ENCODE measurements at places on chromosomes 5 and 9.
A peak's percentile ranks its signal among the peaks of the same experiment; 100 is the strongest.

DNA sequence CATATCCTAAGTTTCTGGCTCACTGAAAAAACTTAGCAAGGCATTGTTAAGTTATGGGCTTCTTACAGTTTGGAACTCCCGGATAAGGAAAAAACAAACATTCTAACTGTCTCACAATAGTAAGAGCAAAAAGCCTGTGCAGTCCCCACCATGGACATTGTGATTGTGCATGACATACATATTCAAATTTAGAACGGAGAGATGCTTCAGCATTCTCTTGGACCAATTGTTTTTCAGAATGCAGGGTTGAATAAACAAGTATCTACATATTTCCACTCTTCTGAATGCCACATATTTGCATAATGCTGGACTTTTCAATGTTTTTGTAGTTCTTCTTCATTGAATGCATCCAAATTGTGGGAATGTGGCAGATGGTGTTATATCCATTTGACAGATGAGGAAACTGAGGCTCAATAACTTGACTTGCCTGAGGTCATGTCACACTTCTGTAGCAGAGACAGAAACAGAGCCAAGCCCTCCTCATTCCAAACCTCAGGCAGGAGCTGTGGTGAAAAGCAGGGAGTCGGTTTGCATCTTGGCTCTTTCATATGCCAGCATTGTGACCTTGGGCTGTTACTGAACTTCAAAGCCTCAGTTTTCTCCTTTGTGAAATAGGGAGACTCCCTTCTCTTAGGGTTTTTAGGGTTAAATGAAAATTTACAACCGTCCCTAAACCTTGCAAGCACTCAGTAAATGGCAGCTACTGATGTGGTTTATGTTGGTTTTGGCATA is 95.1 kb downstream of the IQGAP2 start:
- DNase-seq: no peak

- DNase-seq: no peak
These were observed 70.7 kb downstream of the SUSD1 start for GRCh38 chr9:112104401-112104800.

- no peak for DNase-seq
These were observed 192.4 kb downstream of the SEMA6A start for GRCh38 chr5:116382032-116382873.

- no peak for DNase-seq
These were observed 10.7 kb upstream of the CORO2A start for GRCh38 chr9:98203153-98203552.

DNA sequence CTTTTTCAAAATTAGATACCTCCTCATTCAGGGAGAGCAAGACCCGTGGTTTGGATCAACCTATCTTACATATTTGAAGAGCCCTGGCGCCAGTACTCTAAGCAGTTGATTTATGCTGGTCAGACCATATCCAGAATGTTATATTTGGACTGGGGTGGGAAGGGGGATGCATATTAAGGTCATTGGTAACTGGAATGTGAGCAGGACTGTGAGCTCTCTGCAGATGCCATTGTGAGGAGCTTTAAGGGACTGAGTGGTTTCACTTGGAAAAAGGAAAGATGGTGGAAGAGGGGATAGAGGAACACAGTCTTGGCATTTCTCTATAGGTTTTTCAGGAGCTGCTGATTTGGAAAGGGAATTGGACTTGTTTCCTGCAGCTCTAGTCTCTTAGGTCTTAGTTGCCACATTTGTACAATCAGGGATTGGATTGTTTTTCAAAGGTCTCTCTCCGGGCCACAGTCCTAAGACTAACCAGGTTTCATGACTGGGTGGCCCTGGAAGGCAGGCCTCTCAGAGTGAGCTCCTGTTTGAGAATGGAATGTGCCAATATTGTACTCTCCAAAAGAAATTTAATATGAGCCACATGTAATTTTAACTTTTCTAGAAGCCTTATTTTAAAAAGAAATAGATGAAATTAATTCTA is 25.8 kb upstream of the F2R start:
- no peak for DNase-seq

DNA sequence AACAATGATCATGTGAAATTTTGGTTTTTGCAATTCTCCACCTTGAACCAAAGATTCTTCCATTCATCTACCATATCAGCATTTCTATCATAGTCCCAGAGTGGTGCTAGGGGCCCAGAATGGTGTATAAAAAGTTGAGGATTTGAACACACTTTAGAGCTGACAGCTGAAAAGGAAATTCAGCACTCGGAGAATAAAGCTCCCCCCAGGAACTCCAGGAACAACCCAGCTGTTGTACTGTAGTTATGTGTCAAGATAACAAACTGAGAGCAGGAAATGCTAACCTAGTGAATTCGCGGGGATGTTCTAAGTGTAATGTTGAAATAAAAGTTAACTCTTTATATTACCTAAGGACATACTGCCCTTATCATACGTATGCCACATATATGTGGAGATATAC is 216.7 kb downstream of the NFIB start:
- no peak for DNase-seq

DNA sequence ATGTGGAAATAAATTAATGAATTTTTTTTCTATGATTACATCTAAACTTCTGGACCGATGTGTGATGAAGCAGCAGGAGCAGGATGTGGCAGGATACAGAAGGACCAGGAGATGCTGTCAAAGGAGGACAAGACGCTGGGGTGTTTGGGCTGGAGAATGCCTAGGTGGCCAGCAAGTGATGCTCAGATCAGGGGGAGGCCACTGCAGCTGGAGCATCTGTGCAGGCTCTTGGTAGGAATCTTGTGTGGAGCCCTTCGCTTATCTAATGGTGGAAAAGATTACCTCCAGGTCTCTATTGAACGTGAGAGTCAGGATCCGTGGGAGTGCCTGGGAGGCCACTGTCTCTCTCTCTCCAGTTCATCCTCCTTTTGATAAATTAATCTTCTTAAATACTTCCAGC is 79.8 kb downstream of the MRPL36 start:
- DNase-seq: no peak

GRCh38 chr5:3265131-3265885 is 330.3 kb upstream of the IRX1 start:
- no peak for DNase-seq

GRCh38 chr5:178941361-178941760 is 363 bp downstream of the ZNF454 start:
- DNase-seq: no peak

GRCh38 chr5:13328316-13328715 is 616.2 kb downstream of the DNAH5 start:
- DNase-seq: no peak

DNA sequence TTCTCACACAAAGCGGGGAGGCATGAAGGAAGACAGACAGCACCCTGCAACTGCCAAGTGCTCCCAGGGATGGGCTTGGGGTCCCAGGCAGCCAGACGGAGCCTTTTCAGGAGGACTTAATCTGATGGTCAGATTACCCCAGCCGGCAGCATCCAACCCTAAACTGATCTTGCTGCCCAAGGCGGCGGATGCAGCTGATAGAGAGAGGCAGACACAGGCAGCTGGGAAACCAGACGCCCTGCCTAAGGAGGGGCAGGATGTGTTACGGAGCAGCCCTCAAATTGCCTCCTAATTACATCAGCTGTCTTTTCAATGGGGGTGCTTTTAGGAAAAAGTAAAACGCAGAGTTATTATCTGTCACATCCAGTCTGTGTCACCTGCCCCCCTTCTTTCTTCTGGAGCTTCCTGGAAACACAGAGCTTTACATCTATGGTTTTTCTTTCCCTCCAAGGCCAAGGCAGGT is 190.9 kb upstream of the PANK3 start:
- DNase-seq: no peak

DNA sequence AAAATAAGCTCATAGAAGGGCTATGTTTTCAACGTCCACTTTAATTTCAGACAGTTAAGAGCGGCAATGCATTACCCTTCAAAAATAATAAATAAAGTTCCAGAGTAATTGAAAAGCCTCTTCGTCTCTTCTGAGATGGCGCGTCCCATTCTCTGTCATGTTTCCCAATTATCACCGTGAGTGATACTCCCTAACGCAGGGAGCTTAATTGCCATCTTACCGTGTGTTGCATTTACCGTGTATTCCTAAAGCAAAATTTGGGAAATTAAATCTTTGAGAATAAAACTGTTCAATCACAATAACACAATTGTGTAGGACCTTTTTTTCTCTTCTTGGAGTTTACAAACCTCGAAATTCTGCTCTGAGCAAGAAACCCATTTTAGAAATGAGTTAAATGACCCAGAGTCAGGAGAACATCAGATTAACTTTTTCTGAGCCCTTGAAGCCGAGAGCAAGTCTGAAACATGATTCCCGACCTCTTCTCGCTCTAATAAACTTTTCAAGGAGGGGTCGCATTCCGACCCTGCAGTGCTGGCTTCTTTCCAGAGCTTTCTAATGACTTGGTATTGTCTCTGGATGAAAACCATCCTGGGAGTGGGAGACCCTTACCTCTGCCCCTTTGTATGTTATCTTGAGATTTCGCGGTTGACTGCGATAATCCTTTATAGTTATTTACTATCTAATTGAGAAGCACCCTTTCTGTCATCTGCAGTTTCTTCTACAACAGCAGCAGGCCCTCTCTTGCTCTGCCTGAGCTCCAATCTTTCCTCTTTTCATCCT is 251.5 kb downstream of the FSTL4 start:
- DNase-seq: no peak

DNA sequence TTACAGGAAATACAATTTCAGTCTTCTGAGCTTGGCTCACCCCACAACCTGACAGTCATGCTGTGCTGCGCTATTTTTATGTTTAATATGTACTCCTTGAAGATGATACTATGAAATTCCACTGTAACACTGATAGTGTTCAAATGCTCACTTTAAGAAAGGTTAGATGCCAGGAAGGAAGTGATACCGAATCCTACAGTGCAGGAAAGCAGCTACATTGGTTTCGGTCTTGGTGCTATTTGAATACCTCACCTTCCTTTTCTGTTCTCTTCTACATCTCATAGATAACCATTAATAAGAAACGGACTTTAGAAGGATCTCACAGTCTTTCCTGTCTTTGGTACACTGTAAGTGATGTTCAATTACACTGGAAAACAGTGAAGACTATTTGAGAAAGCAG is 117.6 kb downstream of the SEMA5A start:
- DNase-seq: no peak

GRCh38 chr5:72355706-72356299 is 35.6 kb downstream of the PTCD2 start:
- no peak for DNase-seq

DNA sequence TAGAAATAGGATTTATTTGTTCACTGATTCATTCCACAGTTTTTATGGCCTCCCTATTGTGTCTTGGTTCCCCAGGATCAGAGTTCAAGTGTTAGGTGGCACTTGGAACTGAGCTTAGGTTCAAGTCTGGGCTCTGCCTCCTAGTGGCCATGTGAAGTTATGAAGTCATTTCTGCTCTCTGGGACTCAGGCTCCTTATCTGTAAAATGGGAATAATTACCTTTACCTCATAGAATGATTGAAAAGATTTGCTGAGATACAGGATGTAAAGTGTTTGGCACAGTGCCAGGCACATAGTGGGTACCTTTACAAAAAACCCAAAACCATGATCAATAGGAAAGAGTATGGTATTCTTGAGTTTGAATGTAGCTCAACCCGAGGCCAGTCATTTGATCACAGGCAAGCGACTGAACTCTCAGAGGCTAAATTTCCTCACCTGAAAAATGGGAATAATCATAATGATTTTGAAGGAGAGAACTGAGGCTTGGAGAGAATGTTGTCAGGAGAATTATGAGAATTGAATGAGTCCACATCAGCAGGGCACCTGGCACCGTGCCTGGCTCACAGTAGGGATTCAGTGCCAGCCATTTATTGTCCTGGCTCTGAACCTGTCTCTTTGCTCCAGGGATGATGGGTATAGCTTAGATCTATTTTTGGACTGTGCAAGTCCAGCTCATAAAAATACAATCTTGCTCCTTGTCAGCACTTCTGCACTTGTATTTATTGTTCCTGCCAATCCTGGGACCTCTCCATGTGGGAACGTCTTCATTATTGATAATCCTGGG is 10.8 kb downstream of the NSG2 start:
- no peak for DNase-seq

GRCh38 chr5:133792024-133792423 is 176.4 kb downstream of the C5orf15 start:
- DNase-seq: no peak

DNA sequence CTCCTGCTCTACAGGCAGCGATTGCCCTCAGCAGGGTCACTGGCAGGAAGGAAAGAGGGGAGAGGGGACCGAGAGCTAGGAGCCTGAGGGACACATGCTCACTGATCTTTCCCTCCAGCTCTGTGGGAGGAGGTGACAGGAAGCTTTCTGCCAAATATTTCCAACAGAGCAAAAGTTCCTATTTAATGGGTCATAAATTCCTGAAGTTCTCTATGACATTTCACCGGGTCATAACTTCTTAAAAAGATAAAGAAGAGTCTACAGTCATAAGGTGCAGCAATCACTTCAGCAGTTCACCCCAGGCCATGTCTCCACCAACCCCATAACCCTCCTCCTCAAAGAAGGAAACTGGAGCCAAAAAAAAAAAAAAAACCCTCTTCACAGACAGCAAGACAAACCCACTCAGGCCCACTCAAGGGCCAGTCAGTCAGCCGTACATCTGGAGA is 481.1 kb downstream of the NR2F1-AS1 start:
- peak; percentile 22 for DNase-seq

DNA sequence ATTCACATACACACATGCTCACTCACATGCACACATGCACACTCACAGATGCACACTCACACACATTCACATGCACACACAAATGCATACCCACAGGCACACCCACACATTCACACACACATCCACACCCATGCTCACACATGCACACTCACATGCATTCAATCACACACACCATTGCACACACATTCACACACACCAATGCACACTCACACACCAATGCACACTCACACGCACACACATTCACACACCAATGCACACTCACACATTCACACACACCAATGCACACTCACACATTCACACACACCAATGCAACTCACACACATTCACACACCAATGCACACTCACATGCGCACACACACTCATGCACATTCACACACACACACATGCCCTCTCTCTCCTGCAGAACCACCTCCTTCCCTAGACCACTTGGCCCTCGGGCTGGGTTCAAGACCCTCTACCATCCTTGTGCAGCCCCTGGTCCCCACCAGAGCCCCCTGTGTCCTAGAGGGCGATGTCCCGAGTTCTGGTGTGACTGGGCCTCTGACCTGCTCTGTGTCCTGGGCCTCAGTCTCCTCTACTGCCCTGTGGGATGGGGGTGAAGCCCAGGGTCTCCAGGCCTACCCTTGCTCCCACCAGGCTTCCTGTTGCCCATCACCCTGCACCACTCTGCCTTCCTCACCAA is 139.0 kb downstream of the OLFM1 start:
- no peak for DNase-seq

GRCh38 chr5:173568128-173568527 is 48.3 kb downstream of the BOD1 start:
- DNase-seq: no peak

DNA sequence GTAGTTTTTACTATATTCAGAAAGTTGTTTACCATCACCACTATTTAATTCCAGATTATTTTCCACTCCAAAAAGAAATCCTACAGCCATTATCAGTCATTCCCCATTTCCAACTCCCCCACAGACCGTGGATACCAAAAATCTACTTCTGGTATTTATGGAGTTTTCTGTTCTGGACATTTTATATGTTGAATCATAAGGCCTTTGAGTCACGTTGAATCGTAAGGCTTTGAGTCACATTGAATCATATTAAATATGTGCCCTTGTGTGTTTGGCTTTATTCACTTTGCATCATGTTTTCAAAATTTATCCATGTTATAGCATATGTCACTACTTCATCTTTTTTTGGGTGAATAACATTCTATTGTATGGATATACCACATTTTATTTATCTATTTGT is 454.1 kb upstream of the NUDT12 start:
- DNase-seq: no peak

GRCh38 chr9:28620011-28620410 is 1046.7 kb upstream of the C9orf72 start:
- no peak for DNase-seq

GRCh38 chr9:126236273-126236672 is 90.4 kb upstream of the MVB12B start:
- DNase-seq: no peak
